Retinal pigment epithelial cell (primary cell): ENCODE measurements at places on chromosomes 1 and 21.
A peak's percentile ranks its signal among the peaks of the same experiment; 100 is the strongest.

DNA sequence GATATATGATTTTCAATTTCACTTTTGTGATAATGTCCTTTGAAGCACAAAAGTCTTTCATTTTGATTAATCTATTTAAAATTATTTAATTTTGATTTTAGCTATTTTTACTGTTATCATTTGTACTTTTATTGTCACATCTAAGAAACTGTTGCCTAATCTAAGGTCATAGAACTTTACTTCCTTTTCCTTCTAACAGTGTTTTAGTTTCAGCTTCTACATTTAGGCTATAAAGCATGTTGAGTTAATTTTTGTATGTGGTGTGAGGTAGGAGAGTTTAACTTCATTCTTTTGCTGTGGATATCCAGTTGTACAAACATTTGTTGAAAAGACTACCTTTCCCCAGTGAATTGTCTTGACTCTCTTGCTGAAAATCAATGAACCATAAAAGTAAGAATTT is 204.5 kb downstream of the TM2D1 start:
- no peak for DNase-seq

- no peak for DNase-seq
These were observed 3.9 kb upstream of the DIP2A start for GRCh38 chr21:46454634-46455390.

GRCh38 chr1:90768098-90768497 is 51.0 kb upstream of the BARHL2 start:
- no peak for DNase-seq

GRCh38 chr1:101945884-101946283 is 50.8 kb downstream of the OLFM3 start:
- DNase-seq: no peak

- DNase-seq: peak; percentile 94
These were observed at the start of gene ZBTB40 for GRCh38 chr1:22451702-22452480. Gene ZBTB40 (plus strand): TSS chr1:22451851. CDS start chr1:22489949, 38,098 bp downstream.

DNA sequence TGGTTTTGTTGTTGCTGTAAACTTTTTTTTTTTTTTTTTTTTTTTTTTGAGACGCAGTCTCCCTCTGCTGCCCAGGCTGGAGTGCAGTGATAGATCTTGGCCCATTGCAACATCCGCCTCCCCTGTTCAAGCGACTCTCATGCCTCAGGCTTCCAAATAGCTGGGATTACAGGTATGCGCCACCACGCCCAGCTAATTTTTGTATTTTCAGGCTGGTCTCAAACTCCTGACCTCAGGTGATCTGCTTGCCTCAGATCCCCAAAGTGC is 78.9 kb upstream of the SLC45A1 start:
- DNase-seq: no peak

DNA sequence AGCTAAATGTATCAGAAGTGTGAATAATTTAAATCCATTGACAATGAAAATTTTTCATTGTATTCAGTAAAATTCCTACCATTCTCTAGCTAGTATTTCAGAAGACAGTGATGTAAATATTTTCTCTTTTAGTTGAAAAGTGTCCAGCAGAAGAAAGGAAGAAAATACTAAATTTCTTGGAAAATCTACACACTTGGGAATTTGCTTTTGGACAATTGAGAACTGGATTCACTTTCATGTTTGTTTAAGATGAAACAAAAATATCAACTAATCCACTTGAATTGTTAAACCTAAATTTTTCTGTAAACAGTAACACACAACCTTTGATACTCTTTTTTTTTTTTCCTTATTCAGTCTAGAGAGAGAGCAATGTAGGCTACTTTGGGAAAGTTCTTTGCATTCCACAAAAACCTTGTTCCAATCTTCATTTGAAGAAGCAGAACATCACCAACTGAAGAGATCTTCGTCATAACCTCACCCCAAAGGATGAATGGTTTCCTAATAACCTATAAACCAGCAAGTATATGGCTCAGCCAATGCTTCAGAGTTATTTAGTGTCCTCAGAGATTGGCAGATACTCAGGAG is 155.1 kb upstream of the GORAB start:
- no peak for DNase-seq

DNA sequence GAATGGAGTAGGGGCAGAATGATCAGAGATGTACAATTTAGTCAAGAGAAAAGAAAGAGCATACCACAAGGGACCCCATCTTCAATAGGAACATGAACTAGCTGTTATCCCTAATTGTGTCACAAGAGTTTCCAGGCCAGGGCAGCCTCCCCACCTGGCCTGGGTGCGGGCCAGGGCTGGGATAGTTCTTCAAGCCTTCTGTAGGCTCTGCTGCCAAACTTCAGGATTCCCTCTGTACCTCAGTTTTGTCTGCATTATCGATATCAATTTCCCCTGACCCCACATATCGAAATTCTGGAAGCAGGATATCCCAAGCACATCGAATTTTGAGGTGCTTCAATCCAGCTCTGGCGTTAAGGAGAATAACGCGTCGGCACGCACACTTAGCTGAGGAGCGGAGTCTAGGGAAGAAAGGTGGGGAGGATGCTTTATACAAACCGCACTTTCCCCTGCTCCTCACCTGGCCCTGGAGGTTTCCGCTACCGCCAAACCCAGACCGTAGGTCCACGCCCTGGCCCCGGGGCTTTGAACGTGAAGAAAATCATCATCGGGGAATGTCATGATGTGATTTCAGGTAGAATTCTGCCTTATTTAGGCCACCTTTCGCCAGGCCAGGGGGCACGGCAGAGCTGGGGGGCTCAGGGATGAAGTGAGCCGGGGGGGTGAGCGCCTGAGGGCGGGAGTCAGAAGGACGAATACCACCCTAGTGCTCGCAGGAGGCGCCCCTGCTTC is 7.4 kb downstream of the HLX start:
- DNase-seq: no peak

DNA sequence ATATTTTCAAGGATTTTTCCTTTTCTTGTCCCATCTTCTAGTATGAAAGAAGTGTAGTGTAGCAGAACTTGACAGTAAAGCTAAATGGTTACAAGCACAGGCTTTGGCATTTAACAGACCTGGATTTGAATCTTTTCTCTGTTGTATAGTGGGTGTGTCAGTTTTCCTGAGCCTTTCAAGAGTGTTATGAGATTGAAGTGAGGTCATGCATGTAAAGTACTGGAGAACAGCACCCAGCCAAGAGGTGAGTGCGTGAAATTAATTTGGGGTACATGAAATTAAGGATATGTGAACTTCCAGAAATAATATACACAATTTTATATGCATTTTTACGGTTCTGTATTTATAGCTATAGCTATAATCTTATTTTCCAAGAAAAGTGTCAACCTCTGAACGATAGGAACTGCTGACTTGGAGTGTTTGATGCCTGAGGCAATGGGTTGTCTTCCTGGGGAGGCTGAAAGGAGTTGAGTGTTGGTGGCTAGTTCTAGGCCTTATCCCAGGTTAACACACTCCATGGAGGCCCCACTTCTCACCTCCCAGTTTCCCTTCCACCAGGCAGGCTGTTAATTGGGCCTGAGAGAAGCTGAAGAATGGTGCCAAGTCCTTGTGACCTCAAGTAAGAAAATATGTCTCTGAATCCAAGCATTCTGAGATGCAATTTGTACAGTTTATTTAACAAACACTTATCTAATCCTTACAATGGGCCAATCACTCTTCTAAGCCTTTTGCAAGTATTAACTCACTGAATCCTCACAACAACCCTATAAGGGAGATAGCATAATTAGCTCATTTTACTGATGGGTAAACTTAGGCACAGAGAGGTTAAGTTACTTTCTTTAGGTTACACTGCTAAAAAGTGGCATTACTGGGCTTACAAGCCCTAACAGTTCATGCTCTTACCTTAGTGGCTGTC is 4.4 kb downstream of the ROR1 start:
- DNase-seq: no peak

GRCh38 chr1:6140413-6140812 is 39.7 kb downstream of the CHD5 start:
- no peak for DNase-seq

GRCh38 chr1:15261155-15262002 is 14.4 kb downstream of the FHAD1 start:
- DNase-seq: no peak

- no peak for DNase-seq
These were observed 38.4 kb downstream of the UTP25 start for GRCh38 chr1:209866201-209866600.

DNA sequence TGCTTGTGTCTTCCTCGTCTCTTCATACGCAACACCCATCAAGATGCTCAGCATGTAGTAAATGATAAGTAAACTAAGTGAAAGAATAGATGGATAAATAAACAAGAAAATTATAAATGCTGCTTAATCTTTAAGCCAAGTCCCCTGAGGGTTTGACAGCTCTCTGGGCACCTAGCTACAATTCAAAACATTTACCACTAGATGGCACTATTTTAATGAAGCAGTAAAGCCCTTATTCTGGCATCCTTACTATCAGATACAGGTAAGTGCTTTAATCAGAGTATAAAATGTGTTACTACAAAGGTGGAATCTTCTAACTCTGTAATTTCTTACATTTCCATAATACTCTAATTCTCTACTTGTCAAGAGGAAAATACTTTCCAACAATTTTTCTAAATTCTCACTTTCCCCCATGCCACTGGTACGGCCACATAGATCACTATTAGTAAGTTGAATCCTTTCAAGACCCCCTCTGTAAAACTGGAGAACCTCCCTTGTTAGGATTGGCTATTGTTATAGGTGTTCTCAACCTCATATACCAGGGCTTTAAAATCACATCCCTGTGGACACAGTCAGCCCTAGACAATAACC is 137.8 kb downstream of the BARHL2 start:
- DNase-seq: peak; percentile 4

- DNase-seq: no peak
These were observed 32.0 kb downstream of the CCSAP start for GRCh38 chr1:229310833-229311232.
